ENCODE measurements at places on chromosomes 16 and 17.

- no peak for DNase-seq
Measured at GRCh38 chr17:8821446-8822105, 22.4 kb upstream of the MFSD6L start.

DNA sequence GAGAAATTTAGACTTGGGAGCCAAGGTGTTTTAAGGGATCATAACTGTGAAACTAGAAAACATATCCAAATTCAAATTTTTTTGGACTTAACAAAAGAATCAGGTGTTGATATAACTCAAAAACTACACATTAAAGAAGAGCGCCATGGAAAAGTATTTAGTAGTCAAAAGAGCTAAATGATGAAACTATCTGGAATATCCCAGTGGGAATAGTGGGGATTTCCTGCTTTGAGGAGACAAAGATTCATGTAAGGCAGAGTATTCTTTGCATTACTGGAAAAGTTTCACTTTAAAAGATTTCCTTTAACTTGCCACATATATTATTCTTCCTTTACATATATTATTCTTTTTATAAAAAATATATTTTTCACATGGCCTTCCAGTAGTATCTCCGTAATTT, 40.3 kb upstream of the VPS4A start:
- no peak for DNase-seq

DNA sequence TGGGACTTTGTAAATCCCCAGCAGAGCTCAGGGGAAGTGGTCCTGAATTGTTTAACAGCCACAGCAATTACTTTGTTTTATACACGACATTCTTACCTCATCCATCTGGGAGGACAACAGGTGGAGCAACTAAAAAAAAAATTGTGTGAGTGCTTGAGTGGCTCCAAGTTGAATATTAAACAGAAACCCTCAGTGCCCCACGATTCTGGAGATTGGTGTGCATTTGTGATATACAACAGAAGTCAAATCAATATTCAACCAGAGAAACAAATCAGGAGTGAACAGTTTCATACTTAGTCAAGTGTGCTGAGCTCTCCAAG, 204.8 kb downstream of the HAPSTR1 start:
- DNase-seq: no peak

DNA sequence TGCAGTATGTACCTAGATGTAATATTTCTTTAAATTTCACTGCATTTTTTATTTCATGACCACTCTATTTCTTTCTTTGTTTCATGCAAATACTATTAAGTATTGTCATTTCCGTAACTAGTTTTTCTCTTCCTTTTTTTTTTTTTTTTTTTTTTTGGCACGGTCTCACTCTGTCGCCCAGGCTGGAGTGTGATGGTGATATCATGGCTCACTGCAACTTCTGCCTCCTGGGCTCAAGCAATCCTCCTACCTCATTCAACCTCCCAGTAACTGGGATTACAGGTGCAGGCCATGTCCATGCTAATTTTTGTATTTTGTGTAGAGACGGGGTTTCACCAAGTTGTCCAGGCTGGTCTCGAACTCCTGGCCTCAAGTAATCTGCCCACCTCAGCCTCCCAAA, 70.7 kb downstream of the TMEM114 start:
- DNase-seq: no peak

DNA sequence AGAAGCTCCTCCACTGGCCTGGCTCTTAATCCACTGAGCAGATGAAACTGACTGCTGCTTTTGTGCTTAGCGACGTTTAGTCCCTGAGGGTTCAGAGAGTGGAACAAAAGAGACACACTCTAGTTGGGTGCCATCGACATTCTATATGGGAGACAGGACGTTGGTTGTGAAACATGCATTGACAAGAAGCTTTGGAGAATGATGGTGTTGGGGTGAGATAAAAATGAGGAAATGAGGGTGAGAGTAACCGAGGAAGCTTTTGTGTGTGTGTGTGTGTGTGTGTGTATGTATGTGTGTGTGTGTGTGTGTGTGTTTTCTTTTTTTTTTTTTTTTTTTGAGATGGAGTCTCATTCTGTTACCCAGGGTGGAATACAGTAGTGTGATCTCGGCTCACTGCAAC, 89.5 kb downstream of the ABCC1 start:
- no peak for DNase-seq

DNA sequence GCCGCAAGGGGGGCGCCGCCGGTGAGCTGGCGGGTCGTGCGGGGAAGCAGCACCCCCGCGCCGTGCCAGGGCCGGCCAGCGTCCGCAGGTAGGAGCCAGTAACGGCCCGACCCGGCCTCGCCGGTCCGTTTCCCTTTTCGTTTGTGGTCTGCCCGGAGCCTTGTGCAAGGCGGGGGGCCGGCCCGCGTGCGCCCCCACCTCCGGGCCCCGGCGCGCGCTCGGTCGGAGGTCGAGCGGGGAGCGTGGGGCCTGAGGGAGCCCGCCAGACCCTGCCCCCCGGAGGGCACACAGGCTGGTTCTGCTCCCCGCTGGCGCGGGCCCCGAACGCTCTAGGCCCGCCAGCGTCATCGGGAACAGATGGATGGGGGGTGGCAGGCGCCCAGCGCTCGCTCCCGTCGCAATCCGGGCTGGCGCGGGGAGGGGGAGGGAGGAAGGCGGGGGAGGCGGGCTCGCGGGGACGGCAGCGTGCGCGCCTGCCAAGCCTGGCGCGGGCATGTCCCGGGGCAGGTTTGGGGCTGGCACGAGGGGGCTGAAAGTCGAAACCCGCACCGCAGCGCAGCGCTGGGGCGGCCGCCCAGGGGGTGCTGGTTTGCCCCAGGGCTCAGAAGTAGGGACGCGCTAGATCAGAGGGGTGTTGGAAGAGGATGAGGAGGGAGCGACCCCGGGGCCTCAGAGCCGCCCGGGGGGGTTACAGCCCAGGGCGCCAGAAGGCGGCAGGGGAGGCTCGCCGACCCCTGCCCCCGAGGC, 1.5 kb upstream of the GSE1 start:
- DNase-seq: peak; percentile 71

- no peak for DNase-seq
Measured at GRCh38 chr16:49827805-49828438, 28.0 kb downstream of the ZNF423 start.

GRCh38 chr17:83064732-83065659, 14.4 kb upstream of the METRNL start:
- peak; percentile 4 for DNase-seq

- DNase-seq: no peak
Measured at GRCh38 chr17:29143894-29144293, 36.3 kb downstream of the MYO18A start.

DNA sequence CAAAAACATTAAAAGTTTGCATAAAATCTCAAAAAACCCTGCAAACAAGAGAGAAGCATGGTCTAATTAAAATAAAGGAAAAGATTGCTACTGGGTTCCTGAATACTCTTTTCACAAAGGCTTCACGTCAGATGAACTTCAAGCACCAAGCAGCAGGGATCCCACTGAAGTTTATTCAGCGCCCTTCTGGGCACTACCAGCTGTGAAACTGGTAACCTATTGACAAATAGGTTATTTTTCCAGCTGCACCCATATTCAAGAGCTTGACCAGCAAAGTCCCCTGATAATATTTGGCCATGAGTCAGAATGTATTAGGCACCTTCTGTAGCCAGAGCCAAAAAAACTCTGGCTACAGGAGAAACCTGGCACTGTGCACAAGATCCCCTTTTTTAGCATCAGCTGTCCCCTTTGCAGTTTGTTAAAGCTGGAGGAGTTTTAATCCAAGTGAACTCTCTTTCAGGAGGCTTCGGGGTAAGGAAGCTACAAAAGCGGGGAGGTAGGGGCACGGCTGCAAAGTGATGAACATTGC, 60.3 kb downstream of the GRIN2A start:
- no peak for DNase-seq

DNA sequence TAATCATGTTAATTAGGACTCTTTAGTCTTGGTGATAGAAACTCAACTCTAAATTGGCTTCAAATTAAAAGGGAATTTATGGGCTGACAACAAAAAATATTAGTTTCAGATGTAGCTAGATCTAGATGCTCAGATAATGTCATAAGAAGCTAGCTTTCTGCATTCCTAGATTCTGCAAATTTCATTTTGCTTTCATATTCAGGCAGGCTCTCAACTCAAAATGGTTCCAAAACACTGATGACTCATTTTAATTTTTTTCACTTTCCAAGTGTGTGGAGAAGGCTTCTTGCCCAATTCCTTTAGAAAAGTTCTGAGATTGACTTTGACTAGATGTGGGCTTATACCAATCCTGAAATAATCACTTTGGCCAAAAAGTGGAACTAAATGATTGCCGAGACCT, 236.7 kb upstream of the GOT2 start:
- no peak for DNase-seq

- peak; percentile 32 for DNase-seq
Measured at GRCh38 chr16:14307527-14308367, 236.6 kb downstream of the MRTFB start.

DNA sequence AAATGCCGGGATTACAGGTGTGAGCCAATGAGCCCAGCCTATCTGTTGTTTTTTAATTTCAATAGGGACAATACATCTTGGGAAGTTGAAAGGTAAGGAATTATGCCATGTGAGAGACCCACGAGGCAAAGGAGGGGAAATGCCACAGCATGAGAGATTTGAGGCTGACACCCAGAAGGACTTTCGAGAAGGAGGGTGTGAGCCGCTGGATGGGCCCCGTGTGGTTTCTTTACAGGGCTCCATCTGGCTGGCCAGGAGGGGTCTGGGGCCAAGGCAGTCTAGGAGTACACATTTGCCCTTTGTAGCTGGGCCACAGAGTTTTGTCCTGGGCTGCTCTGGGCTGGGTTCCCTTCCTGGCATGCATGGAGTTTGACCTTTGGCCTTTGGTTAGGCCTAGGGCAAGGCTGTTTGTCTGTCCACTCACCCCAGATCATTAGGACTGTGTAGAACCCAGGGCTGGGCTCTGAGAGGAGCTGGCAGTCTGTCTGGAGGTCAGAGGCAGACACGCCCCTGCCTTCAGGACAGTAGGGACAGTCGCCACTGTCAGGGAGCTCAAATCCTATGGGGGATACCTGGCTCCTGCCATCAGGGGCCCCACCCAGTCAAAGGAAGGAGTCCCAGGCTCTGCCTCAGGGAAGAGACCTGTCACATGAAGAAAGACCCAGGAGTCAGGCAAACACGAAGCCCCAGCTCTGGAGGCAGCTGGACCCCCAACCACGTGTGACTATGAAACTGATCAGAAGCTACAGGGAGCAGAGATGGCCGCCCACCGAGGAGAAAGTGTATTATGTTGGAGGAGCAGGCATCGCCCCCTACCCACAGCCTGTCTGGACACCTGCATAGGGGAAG, 24.2 kb upstream of the NXPH3 start:
- DNase-seq: no peak

GRCh38 chr16:23700509-23700908, 12.5 kb downstream of the ERN2 start:
- DNase-seq: no peak

DNA sequence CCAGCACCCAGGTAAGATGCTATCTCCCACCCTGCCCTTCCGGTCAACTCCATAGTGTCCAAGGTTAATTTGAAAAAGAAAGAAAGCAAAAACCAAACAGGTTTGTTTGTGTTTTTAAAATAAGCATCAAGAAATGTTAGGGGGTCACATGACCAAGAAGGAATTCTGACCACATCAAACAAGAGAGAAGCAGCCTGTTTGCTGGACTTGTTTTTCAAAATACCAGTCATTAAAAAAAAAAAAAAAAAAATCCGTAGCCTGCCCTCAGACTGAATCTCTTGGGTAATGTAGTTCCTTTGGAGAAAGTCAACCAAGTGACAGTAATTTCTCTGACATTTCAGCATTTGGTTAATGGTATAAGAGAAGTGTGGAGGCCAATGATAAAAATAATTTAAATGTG, 38.4 kb downstream of the HNF1B start:
- DNase-seq: no peak

GRCh38 chr16:27321013-27321915, 7.5 kb downstream of the IL4R start:
- no peak for DNase-seq

GRCh38 chr17:9755083-9755482, 36.3 kb downstream of the DHRS7C start:
- no peak for DNase-seq

DNA sequence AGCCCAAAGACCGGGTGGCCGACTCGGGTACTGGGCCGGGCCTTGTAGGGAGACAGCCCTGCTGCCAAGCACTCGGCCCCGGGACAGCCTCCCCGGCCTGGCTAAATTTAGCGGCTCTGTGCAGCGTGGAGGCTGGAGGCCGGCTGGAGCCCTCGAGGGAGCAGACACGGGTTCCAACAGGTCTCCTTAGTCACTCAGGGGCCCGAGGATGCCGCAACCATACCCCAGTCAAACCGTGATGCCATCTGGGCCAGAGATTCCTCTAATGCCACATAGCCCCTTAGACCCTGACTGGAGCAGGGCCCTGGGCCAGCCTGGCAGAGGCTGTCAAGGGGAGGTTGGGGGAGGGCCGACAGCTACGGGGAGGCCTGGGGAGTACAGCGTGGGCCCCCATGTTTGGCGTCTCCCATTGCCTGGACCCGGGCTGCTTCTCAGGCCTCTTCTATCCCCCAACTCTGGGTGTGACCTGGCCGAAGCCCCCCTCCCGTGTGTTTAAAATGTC, 2.9 kb upstream of the P2RX1 start:
- no peak for DNase-seq

- DNase-seq: no peak
Measured at GRCh38 chr17:73639932-73640331, 4.3 kb downstream of the SDK2 start.

DNA sequence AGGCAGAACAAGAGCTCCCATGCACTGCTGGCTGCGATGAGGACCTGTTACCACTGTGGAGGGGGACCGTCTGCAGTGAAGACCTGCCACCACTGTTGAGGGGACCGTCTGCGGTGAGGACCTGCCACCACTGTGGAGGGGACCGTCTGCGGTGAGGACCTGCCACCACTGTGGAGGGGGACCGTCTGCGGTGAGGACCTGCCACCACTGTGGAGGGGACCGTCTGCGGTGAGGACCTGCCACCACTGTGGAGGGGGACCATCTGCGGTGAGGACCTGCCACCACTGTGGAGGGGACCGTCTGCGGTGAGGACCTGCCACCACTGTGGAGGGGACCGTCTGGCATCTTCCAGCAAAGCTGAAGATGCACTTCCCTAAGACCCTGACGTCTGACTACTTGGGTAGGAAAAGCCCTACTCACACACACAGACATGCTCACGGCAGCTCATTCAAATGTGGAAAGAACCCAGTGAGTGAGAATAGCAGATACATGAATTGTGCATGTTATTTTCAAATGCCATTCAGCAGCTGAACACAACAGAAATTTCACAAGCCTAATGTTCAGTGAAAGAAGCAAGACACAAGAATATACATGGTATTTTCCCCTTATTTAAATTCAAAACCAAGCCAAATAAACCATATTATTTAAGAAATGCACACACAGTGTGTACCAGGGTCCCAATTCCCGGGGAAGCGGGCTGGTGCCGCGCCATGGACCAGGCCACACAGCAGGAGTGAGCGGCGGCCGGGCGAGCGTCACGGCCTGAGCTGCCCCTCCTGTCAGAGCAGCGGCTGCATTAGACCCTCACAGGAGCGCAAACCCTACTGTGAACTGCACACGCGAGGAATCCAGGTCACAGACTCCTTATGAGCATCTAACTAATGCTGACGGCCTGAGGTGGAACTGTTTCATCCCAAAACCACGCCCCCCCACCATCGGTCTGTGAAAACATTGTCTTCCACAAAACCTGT, 64.2 kb upstream of the METRNL start:
- DNase-seq: no peak

GRCh38 chr17:44044071-44044470, 22.4 kb downstream of the LSM12 start:
- no peak for DNase-seq
